ENCODE measurements at places on chromosomes 1 and 21.

- DNase-seq: no peak
Observed at GRCh38 chr1:223490256-223490655, 97.0 kb downstream of the CCDC185 start.

DNA sequence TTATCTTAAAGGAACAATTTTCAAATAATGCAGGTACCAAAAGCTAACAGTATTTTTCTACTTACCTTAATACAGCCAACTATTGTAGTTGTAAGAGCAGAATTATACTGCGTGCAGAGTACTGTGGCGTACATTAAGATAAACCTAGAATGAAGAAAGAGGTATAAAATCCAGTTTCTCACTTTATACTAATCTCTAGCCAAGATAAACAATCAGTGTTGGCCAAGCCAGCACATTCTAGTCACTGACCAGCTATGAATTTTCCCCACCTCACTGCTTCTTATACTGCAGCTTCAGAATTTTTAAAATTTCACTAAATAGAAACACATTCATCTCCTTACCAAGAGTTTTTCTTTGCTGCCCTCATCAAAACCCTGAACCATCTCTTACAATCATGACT is 33.6 kb downstream of the SLC35D1 start:
- no peak for DNase-seq

GRCh38 chr1:181181792-181182585 is 93.5 kb downstream of the IER5 start:
- no peak for DNase-seq

DNA sequence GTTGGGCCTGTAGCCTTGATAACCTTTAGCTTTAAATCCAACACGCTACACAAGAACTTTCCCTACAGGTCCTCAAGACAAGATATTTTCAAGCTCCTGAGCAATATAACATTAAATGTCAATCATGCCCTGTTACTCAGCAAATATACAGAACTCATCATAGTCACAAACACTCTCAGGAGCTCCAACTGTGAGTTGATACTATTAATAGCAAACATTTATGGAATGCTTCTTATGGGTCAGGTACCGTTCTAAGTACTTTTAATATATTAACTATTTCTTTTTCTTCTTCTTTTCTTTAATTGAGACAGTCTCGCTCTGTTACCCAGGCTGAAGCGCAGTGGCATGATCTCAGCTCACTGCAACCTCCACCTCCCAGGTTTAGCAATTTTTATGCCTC is 10.1 kb downstream of the EYA3 start:
- no peak for DNase-seq

GRCh38 chr1:29243871-29244200 is 7.5 kb downstream of the PTPRU start:
- DNase-seq: no peak

Measured in DND-41 (cell line).